H9 (cell line): ENCODE measurements at places on chromosomes 12 and 14. TPM values are rescaled to one million over a fixed set of nuclear protein-coding genes. Genes with fewer than 3 reads are reported as not detected.

SLC38A4 gene
- total RNA-seq: 0.96 and 1.1 TPM in 2 replicates

GRCh38 chr14:95421741-95422140 lies 94.7 kb downstream of the SYNE3 start:
- H3K4me1 ChIP-seq: no peaks in the 10 kb centered on the region
- H3K27ac ChIP-seq: no peak overlapping the region
- DNase-seq: no peak
- H3K4me3 ChIP-seq: no peak overlapping the region

DNA sequence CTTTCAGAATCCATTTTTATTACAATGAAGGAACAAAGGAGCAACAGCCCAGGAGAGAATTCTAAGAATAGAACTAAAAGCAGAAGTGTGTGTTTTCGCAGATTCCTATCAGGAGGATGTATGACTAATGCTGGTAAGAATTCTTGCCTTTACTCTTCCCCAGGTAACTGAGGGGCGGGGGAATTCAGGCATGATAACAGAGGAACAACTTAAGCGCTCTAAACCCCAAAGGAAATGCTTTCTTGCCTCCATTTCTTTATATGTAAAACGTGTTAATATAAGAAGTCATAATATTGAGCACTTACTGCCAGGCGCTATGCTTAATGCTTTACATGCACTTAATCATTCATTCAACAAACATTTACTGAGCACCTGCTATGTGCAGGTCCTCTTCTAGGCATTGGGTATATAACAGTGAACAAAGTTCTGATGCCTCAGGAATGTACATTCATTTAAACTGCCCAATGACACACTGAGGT lies 4.5 kb downstream of the HCAR1 start:
- peak; percentile 45 for DNase-seq
- no peak overlapping the region for H3K4me3 ChIP-seq
- no peaks in the 10 kb centered on the region for H3K4me1 ChIP-seq
- no peaks in the 10 kb centered on the region for H3K36me3 ChIP-seq

- H3K27me3 ChIP-seq: no peaks in the 10 kb centered on the region
- H3K27ac ChIP-seq: no peak overlapping the region
- H3K4me3 ChIP-seq: no peak overlapping the region
- H3K4me1 ChIP-seq: no peaks in the 10 kb centered on the region; the same call in 1 of the 2 replicates
- no peaks in the 10 kb centered on the region for H3K36me3 ChIP-seq
Measured at GRCh38 chr12:3614806-3615466, 123.9 kb downstream of the PRMT8 start.

- peaks cover 8% of the 10 kb centered on the region; the same call in 1 of the 2 replicates for H3K36me3 ChIP-seq
- no peaks in the 10 kb centered on the region for H3K27me3 ChIP-seq
- no peak overlapping the region for H3K4me3 ChIP-seq
- H3K27ac ChIP-seq: no peak overlapping the region
- DNase-seq: no peak
Measured at GRCh38 chr12:126030573-126030972, 965.3 kb downstream of the AACS start.

DNA sequence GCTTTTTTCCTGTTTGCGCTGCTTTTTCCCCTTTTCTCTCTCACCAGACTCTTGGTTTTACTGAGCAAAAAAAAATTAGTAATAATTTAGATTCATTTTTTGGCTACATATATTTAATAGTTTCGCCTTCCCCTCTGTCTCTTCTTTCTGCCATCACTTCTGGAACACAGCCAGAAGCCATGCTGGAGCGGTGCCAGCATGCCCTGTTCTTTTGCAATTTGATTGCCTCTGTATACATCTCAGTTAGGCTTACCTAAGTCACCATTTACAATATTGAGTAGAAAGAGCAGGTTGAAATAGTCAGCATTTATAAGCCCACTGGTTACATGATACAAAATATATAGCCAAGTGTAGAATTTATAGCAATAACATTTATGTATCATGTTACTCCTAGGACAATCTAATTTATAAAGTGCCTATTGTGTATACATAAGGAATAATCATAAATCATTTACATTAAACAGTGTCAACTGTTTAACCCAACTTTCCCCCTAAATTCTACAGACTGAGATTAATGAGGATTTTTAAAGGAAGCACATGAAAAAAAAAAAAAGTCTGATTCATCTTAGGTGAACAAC lies 413.8 kb upstream of the SOX5 start:
- no peak for DNase-seq
- H3K27ac ChIP-seq: no peak overlapping the region
- H3K36me3 ChIP-seq: no peaks in the 10 kb centered on the region
- H3K4me1 ChIP-seq: no peaks in the 10 kb centered on the region
- no peaks in the 10 kb centered on the region for H3K27me3 ChIP-seq

SMARCD1 gene
- 142 and 152 TPM in 2 replicates for total RNA-seq

DNA sequence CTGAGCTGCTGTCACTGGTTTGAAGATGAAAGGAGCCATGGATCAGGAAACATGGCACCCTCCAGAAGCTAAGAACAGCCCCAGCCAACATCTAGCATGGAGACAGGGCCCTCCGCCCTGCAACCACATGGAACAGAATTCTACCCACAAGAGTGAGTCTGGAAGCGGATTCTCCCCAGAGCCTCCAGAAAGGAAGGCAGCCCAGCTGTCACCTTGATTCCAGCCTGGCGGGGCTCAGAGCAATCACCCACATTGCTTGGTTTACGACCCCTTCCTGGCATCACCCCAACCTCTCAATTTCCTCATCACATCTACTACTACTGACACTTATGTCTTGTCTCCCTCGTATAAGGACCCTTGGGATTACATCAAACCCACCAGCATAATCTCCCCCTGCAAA lies 38.5 kb downstream of the OAS2 start:
- 0 out of 3 replicates have a peak, but pooled peaks cover under 1% of the 10 kb centered on the region for H3K36me3 ChIP-seq
- H3K4me3 ChIP-seq: no peak overlapping the region
- no peak for DNase-seq
- H3K4me1 ChIP-seq: no peaks in the 10 kb centered on the region
- H3K27ac ChIP-seq: no peak overlapping the region

DNA sequence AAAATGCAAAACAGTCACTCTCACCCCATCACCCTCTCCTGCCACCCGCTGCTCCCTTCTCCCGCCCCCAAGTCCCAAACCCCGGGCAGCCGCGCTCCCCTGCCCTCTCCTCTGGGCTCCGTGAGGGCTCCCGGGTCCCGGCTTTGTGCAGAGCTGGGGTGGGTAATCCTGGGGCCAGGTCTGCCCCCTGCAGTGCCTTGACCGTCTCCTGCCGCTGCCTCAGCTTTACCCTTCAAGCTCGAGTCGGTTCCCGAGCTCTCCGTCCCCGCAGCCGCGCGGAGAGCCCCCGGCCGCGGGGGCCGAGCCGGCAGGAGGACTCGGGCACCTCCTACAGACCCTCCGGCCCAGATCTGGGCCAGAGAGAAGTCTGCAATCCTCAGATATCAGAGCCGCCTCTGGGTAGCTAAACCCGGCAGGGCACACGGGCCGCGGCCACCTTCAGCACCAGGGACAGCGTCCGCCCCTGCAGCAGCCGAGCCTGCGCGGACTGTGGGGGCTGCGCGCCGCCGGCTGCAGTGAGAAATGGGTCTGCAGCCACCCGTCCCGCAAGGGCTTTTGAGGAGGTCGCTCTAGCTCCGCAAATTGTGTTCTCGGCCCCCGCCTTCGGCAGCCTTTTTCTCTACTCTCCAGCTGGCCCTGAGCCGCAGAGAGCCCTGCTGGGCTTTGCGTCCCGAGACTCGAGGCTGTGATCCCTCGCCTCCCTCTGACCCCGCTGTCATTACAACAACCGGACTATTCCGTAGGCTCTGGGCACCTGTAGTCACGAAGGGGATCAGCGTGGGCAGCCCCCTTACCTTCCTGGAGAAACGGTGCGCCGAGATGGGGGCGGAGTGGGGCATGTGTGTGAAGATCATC lies 1.2 kb downstream of the PRMT8 start:
- DNase-seq: peak; percentile 88
- no peak overlapping the region for H3K27ac ChIP-seq
- H3K4me1 ChIP-seq: peaks cover 2% of the 10 kb centered on the region; the same call in 1 of the 2 replicates

FOXA1 gene
- 0.07 and 0.31 TPM in 2 replicates for total RNA-seq

- no peaks in the 10 kb centered on the region for H3K36me3 ChIP-seq
- no peak overlapping the region for H3K27ac ChIP-seq
- no peak for DNase-seq
- no peaks in the 10 kb centered on the region for H3K4me1 ChIP-seq
- H3K27me3 ChIP-seq: no peaks in the 10 kb centered on the region
Measured at GRCh38 chr12:5997260-5997659, 52.2 kb upstream of the ANO2 start.

DCAF4 gene
- 30.2 and 32.0 TPM in 2 replicates for total RNA-seq

DNA sequence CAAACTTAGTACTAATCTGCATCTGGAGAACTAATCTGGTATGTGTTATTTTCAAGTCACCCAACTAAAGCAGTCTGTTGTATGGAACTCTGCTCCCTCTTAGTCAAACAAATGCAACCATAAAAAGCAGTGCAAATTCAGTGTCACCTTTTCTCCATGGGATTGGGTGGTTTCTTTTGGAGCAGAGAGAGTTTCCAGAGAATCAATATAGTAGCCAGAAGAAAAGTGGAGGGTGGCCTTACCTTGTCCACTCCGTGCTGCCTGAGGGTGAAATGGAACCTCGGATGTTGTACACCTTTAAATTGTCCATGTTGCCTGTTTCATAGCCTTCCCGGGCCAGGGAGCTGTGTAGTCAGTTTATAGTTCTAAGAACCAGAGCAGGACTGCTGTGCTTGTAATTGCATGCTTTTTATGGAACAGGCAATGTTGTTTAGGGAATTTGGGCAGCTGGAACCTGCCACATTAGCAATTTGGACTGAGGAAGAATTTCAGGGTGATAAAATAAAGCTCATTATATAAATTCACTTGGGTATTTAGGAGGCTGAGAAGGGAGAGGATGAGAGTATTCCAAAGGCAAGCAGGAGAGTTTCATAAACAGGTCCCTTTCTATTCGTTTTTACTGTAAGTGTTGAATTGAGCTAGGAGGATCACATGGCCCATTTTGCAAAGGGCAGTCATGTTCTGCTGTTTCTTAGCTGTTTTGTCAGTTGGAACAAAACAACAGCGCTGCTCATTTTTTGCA lies 60.5 kb downstream of the CRADD start:
- H3K27me3 ChIP-seq: no peaks in the 10 kb centered on the region
- H3K36me3 ChIP-seq: no peaks in the 10 kb centered on the region
- DNase-seq: no peak
- H3K27ac ChIP-seq: no peak overlapping the region
- no peak overlapping the region for H3K4me3 ChIP-seq
- no peaks in the 10 kb centered on the region for H3K4me1 ChIP-seq

DNA sequence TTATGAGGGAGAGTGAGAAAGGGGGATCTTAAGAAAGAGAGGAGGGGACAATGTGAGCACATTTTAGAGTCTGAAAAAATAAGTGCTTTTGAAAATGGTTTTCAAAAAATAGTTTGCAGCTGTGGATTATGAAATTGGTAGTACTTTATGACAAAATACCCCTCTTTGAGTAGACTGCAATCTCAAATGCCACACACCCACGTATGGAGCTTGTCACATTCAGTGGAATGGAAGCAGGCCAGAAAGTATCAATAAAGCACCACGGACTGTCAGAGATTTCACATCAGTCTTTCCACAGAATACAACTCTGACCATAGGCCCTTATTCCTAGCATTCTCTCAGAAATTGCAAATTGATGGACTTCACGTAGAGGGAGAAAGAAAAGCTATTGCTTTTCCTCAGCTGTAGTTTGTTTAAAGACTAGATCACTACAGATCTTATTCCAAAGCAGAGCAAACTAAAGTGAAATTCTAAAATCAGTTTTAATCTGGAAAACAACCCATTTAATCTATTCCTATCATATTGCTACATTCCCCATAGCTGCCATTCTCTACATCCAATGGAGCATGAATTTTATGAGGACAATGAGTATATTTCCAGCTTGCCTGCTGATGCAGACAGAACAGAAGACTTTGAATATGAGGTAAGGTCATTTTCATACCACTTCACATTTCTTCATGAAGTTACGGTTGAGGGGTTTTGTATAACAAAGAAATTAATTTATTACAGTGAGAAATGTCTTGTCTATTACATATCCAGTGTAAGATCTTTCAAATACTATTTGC lies 321.3 kb downstream of the PDZRN4 start:
- no peaks in the 10 kb centered on the region for H3K27me3 ChIP-seq
- H3K36me3 ChIP-seq: no peaks in the 10 kb centered on the region
- no peak overlapping the region for H3K4me3 ChIP-seq

TAC3 gene
- 4.4 and 6.2 TPM in 2 replicates for total RNA-seq

DNA sequence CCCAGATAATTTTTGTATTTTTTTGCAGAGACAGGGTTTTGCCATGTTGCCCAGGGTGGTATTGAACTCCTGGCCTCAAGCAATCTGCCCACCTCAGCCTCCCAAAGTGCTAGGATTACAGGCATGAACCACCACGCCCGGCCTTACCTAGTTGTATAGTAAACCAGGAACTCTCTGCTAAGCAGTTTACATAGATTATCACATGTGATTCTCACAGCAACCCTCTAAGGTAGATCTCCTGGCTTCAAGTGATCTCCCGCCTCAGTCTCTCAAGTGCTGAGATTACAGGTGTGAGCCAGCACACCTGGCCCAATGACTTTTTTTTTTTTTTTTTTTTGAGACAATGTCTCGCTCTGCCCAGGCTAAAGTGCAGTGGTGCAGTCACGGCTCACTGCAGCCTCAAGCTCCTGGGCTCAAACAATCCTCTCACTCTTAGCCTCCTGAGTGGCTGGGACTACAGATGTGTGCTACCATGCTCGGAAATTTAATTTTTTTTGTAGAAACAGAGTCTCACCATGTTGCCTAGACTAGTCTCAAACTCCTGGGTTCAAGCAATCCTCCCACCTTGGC lies 26.0 kb upstream of the ATP2A2 start:
- H3K4me1 ChIP-seq: no peaks in the 10 kb centered on the region
- DNase-seq: peak; percentile 11
- H3K36me3 ChIP-seq: no peaks in the 10 kb centered on the region
- H3K27ac ChIP-seq: no peak overlapping the region
- no peak overlapping the region for H3K4me3 ChIP-seq
- H3K27me3 ChIP-seq: no peaks in the 10 kb centered on the region

P2RX2 gene
- total RNA-seq: 1.8 and 2.2 TPM in 2 replicates

DNA sequence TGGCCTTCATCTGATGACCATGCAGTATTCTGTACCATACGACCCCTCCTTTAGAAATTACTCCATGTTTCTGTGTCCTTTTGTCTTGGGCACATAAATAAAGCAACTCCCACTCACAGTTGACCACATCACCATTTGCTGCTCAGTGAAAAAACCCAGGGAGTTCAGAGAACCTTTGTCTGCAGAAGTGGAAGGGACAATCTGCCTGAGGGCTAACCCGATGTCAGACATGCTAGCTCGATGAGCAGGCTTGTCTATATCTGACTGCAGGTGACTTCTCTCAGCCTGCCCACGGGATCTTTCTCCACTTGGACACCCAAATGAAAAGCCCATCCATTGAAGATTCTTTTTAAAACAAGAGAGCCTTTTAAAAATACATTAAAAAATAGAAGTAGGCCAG lies 45.7 kb upstream of the GRIP1 start:
- H3K4me3 ChIP-seq: no peak overlapping the region
- H3K4me1 ChIP-seq: no peaks in the 10 kb centered on the region
- DNase-seq: no peak
- no peak overlapping the region for H3K27ac ChIP-seq
- no peaks in the 10 kb centered on the region for H3K27me3 ChIP-seq

- H3K27ac ChIP-seq: no peak overlapping the region
- H3K36me3 ChIP-seq: no peaks in the 10 kb centered on the region
Measured at GRCh38 chr14:50951032-50951431, 6.7 kb upstream of the PYGL start.
